Posterior vena cava (tissue), 2 donors: ENCODE measurements at places on chromosomes 2 and 18. TPM values are rescaled to one million over a fixed set of nuclear protein-coding genes. Genes with fewer than 3 reads are reported as not detected.

- DNase-seq, result no peak
These were observed 7.9 kb upstream of the CETN1 start for GRCh38 chr18:572091-572830.

- no peak for DNase-seq
These were observed 980 bp downstream of the OBSL1 start for GRCh38 chr2:219570194-219570923.

GRCh38 chr2:51071191-51071590 is 39.3 kb upstream of the NRXN1 start:
- no peak for DNase-seq

DNA sequence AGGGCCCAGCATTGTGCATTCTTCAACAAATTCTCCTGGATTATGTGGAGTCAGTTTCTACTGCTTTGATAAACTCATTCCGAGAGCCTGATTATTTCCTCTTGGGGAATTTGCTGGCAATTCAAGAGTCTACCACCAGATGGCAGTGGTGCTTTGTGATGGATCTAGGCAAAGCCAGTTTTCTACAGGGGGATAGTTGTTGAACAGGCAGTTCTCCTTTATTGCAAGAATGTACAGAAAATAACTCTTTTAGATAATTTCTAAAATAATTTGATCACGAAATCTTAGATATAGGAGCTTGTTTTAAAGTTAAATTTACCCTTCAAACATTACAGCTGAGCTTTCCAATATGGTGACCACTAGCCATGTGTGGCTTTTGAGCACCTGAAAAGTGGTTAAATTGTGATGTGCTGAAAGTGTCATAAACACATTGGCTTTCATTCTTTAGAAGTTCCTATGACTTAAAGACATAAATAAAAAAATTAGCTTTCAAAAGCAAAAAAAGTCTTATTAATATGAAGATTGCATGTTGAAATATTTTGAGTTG is 66.7 kb upstream of the HAAO start:
- DNase-seq, result no peak

DNA sequence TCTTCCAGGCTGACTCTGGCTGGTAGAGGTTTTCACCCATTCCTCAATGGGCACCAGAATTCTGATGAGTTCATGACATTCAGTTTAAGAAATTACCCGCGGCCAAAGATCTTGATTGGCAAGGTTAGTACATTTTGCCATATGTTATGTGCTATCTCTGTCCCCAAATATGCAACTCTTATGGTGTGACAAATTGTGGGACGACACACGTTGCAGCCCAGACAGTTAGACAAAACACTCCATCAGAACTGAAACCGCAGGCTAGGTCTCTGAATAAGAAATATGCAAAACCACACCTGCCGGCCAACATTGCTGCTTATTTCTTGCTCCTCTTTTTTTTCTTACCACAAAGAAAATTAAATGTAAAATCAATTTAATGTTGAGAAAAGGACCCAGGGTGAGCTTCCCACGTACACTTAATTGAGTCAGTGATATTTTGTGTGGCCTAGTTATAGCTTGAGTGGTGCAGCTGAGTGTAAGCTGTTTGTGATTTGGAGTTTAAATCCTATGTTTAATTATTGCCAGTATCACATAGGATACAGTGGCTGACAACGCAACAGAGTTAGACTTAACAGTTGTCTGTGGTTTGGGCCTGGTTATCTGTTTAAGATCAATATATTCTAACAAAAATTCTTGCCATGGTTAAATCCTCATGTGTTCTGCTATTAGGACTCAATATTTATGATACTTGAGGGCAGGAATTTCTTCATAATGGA is 35.7 kb upstream of the LTBP1 start:
- DNase-seq, result no peak

- DNase-seq, result peak; percentile 62
These were observed 32.2 kb downstream of the KIF1A start for GRCh38 chr2:240787521-240788472.

The LHCGR gene
- total RNA-seq, result 0.37 TPM

- DNase-seq, result no peak
These were observed 10.2 kb downstream of the SIX3 start for GRCh38 chr2:44951714-44952113.

GRCh38 chr18:77550625-77551024 is 301.0 kb downstream of the GALR1 start:
- no peak for DNase-seq

The UGT1A3 gene
- not detected for total RNA-seq

The PLA2R1 gene
- 13.9 TPM for total RNA-seq
